ENCODE measurements at places on chromosomes 2 and 18.

DNA sequence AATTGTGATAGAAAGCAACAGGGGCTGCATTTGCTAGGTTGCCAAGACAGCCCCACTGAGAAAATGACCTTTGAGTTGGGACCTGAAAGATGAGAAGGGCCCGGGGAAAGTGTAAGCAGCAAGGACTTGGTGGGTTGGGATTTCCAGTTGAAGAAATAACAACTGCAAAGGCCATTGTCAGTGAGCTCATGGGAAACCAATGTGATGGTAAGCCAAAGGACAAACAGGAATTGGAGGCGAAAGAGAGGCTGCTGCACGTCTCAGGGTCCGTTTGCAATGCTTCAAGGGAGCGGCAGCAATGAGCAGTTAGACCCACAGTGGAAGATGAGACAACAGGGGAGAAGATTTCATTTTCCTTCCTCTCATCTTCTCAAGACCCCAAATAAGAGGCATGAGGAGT lies 51.5 kb upstream of the RGPD4 start:
- no peak for DNase-seq

DNA sequence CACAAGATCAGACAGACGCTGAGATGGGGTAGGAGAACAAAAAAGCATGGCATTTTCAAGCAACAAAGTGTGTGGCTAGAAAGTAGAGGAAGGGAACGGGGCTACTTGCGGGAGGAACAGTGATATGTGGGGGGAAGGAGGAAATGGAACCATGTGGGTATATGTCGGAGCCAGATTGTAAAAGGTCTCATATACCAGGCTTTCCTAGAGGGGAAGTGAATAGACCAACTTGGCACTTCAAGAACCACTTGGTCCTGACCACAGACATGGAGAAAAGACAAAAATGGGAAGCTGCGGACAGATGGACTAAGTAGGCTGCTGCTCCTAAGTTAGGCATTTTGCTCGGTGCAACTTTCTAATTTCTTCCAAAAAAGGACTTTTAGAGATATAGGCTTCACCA lies 196.0 kb downstream of the DCC start:
- no peak for DNase-seq

DNA sequence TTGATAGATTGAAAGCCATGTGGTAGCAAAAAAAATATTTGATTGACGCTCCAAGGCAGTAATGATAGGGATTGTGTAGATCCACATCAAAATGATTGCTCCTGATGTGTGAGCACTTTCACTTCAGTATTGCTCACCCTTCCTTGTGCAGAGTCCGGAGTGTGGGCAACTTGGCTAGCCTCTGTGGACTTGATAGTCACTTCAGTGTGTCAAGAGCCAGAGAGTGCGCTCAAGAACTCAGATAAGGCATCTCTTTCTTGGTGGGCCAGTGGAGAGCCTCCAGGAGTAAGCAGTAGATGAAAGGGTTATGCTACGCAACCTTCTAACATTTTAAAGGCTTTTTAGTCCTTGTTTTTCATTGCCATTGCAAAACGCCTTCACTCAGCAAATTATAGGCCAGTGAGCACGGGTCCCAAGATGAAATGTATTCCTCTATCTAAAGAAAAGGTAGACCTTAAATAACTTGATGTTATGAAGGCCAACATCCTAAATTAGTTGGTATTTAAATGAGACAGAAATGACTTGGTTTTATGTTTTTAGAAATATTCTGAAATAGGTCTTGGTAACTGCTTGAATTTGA lies 84.4 kb downstream of the MEIS1 start:
- no peak for DNase-seq

- no peak for DNase-seq
Observed at GRCh38 chr2:61015976-61016375, 1.5 kb upstream of the PEX13 start.

DNA sequence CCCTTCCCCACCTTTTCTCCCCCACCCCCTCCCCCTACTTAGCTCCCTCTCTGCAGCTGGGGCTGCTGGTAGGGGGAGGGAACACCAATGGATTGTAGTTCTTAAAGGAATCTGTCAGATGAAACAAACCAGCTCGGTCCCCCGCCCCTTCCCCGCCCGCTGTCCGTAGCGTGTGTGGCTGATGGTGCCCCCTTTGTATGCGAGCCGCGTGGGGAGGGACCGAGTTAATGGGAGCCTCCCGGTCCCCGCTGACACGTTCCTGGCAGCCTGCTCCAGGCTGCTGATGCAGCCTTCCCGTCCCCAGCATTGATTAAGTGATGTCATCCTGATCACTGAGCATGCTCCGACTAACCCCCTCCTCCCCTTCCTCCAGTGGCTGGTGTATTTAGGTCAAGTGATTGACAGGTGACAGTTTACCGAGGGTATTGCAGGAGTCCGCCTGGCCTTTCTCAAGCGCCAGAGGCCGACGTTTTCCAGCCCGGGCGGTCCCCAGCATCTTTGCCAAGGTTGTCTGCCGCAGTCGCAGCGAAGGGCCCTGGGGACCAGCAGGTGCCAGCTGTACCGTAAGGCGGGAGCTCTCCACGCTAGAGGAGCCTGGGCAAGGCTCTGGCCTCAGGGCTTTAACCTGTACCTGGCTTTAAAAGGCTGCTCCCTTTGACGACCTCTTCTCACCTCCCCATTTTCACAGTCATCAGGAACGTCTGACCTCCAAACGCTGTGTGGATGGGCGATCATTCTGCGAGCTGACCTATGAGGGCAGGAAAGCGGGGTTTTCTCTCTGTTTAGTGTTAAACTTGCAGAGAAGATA lies 1.8 kb downstream of the KIF5C start:
- no peak for DNase-seq

GRCh38 chr2:235614900-235615712 lies 121.3 kb downstream of the AGAP1 start:
- DNase-seq: peak; percentile 89

DNA sequence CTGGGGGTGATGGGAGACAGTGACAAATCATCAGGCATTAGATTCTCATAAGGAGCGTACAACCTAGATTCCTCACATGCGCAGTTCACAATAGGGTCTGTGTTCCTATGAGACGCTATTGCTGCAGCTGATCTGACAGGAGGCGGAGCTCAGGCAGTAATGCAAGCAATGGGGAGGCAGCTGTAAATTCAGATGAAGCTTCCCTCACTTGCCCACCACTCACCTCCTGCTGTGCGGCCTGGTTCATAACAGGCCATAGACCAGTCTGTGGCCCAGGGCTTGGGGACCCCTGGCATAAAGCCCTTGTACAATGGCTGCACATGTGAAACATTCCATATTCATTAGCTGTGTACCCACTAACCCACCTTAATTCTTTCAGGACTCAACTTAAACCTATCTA lies 18.0 kb downstream of the NMUR1 start:
- no peak for DNase-seq

DNA sequence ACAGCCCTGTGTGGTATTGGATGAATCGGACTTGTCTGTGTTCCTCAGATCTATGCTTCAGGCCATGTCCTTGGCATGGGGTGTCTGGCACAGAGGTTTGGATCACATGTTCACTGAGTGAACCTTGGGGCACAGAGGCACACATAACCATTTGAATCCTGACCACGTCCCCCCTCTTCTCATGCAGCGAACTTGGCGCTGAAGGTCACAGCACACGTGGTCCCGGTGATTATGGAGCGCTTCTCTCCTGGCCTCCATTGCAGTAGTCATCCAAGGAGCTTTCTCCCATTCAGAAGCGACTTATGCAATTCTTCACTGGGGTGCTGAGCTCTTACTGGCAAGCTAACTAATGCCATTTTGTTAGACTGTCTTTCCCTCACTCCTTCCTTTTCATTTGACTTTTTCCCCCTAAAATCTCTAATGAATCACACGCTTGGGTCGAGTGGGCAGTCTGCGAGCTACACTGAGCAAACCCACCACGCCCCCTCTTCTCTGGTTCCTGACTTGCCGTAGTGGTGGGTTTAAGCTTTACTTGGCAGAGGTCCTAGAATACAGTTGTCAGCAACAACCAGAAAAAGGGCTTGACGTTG lies 59.4 kb downstream of the KCNG2 start:
- DNase-seq: peak; percentile 14

DNA sequence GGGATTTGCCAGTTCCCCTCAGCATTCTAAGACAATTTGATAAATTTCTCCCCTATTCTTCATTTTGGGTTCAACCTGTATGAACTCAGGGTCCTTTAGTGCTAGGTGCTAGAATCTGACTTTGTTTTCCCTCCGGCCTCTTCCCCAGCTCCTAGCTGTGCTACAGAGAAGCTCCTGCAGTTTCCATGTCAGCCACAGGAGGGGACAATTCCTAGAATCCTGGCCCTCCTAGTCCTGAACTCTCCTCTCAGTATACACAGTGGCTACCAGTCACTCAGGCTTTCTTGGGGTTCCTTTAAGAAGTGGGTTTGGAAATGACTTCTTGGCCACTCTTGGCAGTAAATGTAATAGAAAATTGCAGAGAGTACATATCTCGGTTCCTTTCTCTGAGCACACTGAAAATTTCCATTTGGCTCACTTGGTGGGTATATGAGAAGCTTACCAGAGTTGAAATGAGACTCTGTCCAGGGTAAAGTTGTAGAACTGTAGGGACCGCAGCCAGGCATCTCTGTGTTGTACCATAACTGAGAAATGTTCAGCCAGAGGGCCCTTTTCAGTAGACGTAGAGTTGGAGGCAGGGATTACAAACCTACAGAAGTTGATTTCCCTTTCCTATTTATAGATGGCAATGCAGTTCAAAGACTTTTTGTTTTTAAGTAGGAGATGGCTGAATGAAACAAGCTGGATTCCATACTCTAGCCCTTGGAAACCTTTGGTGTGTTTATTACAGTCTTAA lies 5.0 kb upstream of the CHST10 start:
- DNase-seq: no peak

GRCh38 chr2:9001229-9001628 lies 2.3 kb downstream of the MBOAT2 start:
- no peak for DNase-seq

DNA sequence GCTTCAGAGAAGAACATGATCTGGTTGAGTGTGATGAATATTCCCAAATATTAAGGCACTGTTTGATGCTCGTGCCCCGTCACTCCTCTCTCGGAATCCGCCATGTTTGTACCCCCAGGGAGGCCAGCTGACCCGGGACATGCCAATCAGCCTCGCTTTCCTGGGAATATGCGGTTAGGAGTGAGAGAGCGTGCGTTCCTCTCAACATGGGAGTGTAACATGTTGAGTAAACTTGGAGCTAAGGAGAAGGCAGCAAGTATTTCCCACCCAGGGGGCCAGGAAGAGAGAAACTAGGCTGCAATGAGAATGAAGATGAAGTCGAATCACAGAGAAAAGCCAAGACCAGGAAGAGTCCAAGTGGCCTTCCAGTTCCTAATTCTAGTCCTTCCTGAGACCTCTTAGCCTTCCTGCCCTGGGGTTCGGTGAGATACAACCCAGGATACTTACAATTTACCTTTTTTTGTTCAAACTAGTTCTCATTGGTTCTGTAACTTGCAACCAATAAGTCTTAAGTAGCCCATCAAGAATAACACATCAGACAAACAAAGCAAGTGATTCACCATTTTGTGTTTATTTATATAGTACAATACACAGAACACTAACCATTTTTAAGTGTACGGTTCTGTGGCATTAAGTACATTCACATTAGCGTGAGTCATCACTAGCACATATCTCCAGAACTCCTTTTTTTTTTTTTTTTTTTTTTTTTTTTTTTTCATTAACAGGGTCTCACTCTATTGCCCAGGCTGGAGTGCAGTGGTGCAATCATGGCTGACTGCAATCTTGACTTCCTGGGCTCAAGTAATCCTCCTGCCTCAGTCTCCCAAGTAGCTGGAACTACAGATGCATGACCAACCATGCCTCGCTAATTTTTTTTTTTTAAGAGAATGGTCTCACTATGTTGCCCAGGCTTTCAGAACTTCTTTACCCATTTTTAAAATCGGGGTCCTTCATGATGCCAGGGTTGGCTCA lies 36.4 kb upstream of the SLC1A4 start:
- peak; percentile 58 for DNase-seq

DNA sequence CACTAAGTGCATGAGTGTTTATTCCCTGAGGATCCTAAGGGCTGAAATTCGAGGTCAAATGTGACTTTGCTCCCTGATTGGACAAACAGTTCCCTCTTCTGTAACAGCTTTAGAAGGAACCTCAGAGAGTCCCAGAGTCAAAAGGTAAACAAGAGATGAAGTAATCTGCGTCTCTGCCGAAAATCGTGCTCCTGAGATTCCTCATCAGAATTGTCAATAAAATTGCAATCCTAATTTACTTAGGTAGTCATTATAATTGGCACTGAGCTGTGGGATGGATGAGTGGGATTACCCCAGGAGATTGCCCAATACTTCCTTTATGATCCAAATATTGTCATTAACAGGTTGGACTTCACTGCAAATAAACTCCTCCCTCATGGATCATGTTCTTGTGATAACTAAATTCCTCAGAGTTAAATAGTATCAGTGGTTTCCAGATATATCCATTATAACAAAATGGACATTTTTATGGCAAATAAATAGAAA lies 907 bp upstream of the SUCLG1 start:
- no peak for DNase-seq

- peak; percentile 96 for DNase-seq
Observed at GRCh38 chr18:37299471-37300304, 265.9 kb downstream of the CELF4 start.

- DNase-seq: no peak
Observed at GRCh38 chr2:181153886-181154285, 173.5 kb downstream of the UBE2E3 start.

- no peak for DNase-seq
Observed at GRCh38 chr2:221124532-221125240, 447.4 kb downstream of the EPHA4 start.

GRCh38 chr2:66457545-66457944 lies 22.6 kb downstream of the MEIS1 start:
- no peak for DNase-seq

Measured in fibroblast of the conjunctiva (primary cell).